Brain (organoid and tissue), 16 donors: ENCODE measurements at places on chromosomes 13 and 19.
A peak's percentile ranks its signal among the peaks of the same experiment; 100 is the strongest.

- DNase-seq, result no peak
These were observed 76.8 kb downstream of the ESD start for GRCh38 chr13:46720189-46720588.

DNA sequence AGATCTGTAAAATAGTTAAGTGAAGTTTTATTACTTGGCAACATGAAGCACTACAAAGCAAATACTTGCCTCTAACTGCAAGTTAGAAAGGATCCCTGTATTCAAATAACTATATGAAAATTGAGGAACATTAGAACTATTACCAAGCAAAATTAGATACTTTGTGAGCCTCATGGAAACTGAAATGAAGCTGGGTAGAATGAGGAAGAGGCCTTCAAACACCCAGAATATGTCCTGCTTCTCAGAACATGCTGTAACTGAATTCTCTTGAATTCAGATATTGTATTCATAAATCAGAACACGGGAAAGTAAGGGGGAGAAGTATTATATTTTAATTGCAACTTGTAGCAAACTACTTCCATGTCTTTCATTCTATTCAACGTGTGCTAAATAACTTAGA is 947.9 kb downstream of the PCDH17 start:
- no peak for DNase-seq

GRCh38 chr13:110194451-110194850 is 112.5 kb downstream of the COL4A1 start:
- no peak for DNase-seq

GRCh38 chr13:41017817-41018601 is 1.1 kb downstream of the ELF1 start:
- DNase-seq, result no peak

GRCh38 chr13:48570216-48570828 is 37.4 kb upstream of the RCBTB2 start:
- DNase-seq, result no peak

- DNase-seq, result peak; percentile 87
These were observed at the start of gene STARD13 for GRCh38 chr13:33285420-33286124. Gene STARD13 (minus strand): TSS chr13:33285755. CDS start chr13:33285638, 117 bp downstream.

GRCh38 chr13:110560601-110561343 is 750 bp downstream of the RAB20 start:
- no peak for DNase-seq

DNA sequence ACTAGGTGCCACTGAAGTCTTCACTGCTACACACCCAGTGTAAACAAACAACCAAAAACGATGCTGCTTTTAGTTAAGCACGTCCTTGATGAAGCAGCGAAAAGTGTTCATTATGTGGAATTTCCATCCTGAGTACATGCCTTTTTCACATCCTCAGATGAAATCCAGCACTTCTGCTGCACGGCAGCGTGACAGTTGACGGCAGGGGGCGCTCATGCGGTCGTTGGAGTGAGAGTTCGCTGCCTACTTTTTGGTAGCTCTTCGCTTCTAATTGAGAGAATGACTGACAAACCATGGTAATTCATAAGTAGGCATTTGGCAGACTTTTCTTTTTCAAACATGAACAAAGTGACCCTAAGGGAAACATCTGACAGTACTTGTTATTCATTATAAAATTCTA is 1124.9 kb downstream of the EFNB2 start:
- DNase-seq, result peak; percentile 21

GRCh38 chr13:111011899-111012298 is 97.0 kb upstream of the ANKRD10 start:
- DNase-seq, result no peak

DNA sequence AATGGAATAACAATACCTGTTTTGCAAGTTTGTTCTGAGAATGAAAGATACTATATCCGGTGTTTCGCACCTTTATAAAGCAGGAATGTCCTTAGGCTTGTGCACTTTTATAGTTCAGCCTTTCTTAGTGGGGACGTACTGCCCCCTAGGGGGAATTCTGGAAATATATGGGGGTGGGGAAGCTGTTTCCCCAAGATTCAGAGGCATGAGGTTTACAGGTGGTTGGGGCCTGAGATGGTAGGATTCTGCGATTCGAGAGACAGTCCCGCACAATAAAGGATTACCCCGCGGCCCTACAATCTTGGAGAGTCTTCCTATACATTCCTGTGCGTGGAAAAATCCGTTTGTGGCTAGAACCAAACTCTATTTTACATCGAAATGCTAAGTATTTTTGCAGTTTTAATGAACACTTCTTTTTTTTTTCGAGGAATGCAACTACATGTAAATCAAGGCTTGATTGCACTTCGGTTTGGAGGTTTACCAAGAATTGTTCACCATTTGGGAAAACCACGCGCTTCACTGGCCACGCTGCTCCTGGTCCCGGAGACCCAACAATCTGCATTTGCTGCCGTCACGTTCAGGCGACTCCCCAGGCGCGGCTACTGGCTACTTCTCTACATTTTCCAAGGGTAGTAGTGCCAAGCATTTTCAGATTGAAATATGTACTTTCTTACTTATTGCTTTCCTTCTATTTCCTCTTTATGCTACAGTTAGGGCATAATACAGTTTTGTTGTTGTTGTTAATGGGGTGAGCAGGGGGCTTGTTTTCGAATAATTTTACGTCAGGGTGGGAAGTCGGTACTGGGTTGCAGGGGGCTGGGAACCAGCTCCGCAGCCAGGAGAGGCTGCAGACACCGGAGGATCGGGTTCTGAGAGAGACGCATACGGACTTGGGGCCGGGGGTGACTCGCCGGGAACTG is 830 bp downstream of the NEK5 start:
- peak; percentile 90 for DNase-seq

DNA sequence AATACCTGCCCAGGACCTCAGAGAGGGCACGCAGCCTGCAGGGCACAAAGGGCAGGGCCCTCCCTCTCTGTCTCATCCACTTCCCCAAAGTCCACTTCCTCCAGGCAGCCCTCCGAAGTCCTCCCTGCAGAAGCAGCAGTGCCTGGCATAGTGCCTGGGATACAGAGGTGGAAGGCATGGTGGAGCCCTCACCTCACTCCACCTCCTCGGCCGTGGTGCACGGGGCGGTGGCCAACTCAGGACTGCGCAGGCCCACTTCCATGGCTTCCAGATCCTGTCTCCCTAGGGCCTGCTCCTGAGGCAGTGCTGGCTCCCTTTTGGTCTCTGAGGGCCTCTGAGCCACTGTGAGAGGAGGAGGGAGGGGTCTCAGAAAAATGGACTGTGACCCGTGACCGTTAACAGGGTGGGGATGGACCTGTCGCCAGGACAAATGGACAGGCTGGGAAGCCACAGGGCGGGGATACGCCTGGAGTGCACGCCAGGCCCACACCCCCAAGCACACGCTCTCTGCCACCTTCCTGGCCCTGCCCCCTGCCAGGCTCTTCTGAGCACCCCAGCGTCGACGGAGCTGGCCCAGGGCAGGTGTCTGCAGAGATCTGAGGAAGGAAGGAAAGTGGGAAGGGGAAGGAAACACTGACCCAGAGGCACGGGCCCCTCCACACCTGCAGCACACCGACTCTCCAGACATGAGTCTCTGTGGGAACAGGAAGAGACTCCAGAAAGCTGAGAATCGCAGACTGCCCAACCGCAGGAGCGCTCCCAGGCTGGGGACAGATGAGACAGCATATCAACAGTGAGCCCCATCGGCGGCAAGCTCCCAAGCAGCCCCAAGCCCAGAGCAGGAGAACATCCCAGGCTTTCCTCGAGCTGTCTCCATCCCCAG is 8.4 kb downstream of the REXO1 start:
- no peak for DNase-seq

- no peak for DNase-seq
These were observed 1339.4 kb downstream of the EFNB2 start for GRCh38 chr13:105196052-105196451.

- DNase-seq, result no peak
These were observed 68.3 kb upstream of the SERP2 start for GRCh38 chr13:44305286-44305685.

DNA sequence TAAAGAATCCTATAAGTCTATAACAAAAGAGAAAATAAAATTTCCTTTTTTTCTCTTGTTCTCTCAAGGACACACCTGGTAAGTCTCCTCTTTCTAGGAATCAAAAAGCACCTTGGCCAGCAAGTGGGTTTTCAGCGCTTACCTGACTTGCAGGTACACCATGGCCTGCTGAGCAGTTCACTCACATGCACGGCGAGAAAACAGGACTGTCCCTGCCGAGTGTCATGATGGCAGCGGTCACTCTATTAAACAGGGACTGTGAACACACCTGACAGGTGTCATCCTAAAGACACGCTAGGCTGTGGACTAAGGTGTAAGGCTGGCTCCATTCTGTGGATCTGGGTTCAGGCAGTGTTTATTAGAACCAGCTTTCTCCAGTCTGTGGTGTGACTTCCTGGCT is 170.2 kb downstream of the TEX29 start:
- no peak for DNase-seq

DNA sequence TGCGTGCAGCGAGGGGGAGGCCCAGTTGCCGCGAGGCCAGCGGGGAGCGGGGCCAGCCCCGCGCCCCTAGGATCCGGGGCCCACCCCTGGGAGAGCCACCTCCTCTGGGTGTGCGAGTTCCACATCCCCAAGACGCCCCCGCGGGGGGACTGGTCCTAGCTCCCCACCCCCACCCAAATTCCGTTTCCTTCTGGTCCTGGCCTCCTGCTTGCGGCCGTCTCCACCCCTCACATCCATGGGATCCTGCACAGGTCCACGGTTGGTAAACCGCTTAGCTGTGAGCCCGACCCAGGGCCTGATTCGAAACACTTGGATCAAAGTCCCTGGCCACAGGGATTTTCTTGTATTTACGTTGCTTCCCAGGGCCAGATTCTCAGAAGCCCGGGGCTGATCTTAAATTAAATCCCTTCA is 324 bp upstream of the FBXO17 start:
- DNase-seq, result peak; percentile 20

DNA sequence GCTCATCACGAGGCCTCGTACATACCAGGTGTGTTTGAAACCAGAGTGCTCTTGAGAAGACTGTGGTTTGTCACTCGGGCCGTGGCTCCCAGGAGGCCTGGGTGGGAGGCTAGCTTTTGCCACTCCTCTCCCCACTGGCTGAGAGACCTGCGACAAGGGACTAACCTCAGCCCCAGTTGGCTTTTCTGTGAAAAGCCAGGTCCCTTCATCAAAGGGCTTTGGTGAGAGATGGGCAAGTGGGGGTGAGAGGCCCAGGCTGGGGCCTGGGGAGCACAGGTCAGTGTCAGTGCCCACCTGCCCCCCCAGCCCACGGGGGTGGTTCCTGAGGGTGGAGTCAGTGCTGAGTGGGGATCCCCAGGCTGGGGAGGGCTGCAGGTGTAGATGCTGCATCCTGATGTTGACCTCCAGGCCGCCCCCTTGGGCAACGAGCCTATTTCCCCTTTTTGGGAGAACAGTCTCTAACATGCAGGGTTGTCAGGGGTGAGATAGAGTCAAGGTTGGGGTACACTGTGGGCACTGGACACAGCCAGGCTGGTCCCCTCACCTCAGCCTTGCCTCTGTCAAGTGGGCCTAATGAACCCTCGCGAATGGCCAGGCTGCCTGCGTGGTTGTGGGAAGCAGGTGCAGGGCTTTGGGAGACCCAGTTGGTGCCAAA is 661 bp downstream of the KCNJ14 start:
- no peak for DNase-seq

- DNase-seq, result no peak
These were observed 993 bp downstream of the RGL3 start for GRCh38 chr19:11418094-11418548.

DNA sequence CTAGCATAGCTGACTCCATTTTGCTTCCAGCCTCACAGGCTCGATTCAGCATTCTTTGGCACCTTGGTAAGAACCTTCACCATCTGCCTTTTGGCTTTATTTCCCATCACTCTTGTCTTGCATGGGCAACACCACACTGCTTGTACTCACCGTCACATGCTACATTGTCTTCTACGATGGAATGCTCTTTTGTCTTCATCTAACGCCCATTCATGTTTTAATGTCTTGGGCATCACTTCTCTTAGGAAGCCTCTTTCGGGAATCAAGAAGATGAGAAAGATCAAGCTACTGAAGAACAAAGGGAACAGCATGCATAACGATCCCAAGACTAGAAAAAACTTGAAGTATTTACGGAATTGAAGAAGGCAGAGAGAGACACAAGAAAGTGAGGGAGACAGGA is 5.7 kb upstream of the RPL21 start:
- DNase-seq, result no peak

- DNase-seq, result no peak
These were observed 347.8 kb downstream of the MZT1 start for GRCh38 chr13:72379581-72379980.

- DNase-seq, result no peak
These were observed 24.2 kb downstream of the ZNF829 start for GRCh38 chr19:36891768-36892357.
